Esophagus mucosa (tissue), 1 donor: ENCODE measurements at places on chromosomes 5 and 9. TPM values are rescaled to one million over a fixed set of nuclear protein-coding genes. Genes with fewer than 3 reads are reported as not detected.

CDX1 gene
- not detected for total RNA-seq

GPR150 gene
- not detected for total RNA-seq

WWC1 gene
- total RNA-seq = 18.5 TPM

- ATAC-seq = no peak
These were observed 427.5 kb upstream of the KIF2A start for GRCh38 chr5:61878471-61878870.

GRCh38 chr5:91151947-91152346 is 231.2 kb downstream of the ARRDC3 start:
- ATAC-seq = peak; percentile 90

DNA sequence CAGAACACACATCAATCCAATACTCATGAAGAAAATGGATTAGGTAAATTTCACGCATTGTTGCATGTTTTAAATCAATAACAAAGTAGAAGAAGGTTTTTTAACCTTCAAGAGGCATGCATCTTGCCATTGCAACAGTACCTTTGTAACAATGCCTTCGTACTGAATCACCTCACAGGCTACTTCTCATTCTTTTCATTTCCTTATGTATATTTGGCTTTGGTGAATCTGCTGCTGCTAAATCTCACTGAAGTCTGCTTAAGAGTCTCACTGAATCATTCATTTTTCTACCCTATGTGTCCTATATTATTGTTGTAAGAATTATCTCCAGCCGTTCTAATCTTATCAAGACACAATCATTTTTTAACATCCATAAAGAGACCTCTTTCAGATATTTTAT is 152.5 kb downstream of the CDH10 start:
- no peak for ATAC-seq

DNA sequence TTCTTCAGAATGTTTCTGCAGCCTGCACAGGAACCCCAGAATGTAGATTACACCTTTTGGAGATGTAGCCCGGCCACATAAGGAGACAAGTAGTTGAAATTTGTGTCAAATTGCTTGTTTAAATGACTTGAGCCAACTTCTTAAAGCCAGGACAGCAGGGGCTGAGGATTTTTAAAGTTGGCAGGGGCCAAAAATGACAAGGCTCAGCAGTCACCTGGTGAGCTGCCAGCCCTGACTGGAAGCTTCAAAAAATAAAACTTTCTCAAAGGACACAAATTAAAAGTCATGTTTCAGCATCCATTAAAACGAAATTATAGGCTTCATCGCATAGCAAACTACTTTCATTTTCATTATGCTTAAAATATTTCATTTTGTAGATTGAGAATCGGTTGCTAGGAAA is 340.3 kb upstream of the WWC1 start:
- no peak for ATAC-seq

GRCh38 chr5:147015405-147015804 is 136.8 kb upstream of the PPP2R2B start:
- no peak for ATAC-seq

GRCh38 chr9:98702340-98702739 is 6.4 kb downstream of the GABBR2 start:
- ATAC-seq = no peak

DNA sequence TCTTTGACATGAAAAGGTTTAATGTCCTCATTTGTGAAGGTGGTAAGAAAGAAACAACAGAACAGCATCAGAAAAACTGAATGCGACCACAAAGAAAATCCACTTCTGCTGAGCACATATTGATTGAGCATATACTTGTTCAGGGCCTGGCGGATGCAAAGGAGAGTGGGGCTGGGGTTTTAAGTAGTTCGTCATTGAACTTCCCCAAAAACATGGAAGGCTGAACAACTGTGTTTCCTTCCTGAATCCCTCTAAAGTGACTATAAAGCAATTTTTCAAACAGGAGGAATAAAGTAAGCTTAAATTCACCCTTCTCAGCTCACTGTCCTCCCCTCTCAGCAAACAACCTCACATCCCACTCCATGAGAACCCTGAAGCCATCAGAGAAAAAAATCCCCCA is 262.9 kb downstream of the AGTPBP1 start:
- ATAC-seq = no peak
